Left renal cortex interstitium (tissue), 4 donors: ENCODE measurements at places on chromosomes 13 and 19. TPM values are rescaled to one million over a fixed set of nuclear protein-coding genes. Genes with fewer than 3 reads are reported as not detected.

Gene REXO1
- 20.4 TPM for polyA plus RNA-seq

Gene ZNF536
- 3.4 TPM for polyA plus RNA-seq

Gene ZDHHC20
- 75.4 TPM for polyA plus RNA-seq

Gene KLK15
- polyA plus RNA-seq, result not detected

Gene MAST1
- 1.1 TPM for polyA plus RNA-seq

Gene KIR3DL1
- polyA plus RNA-seq, result not detected

Gene NFKBIB
- 8.2 TPM for polyA plus RNA-seq

Gene DAND5
- not detected for polyA plus RNA-seq

Gene SBSN
- 0.21 TPM for polyA plus RNA-seq

Gene CEP89
- 29.0 TPM for polyA plus RNA-seq

Gene EBI3
- 0.18 TPM for polyA plus RNA-seq

Gene NHLRC3
- 32.7 TPM for polyA plus RNA-seq

Gene ATXN8OS
- 0.66 TPM for polyA plus RNA-seq
